ENCODE measurements at places on chromosomes 12 and 14. TPM values are rescaled to one million over a fixed set of nuclear protein-coding genes. Genes with fewer than 3 reads are reported as not detected.

The FLRT2 gene
- total RNA-seq: not detected

The GLT8D2 gene
- 0.41 TPM for total RNA-seq

The BDKRB2 gene
- not detected for total RNA-seq

The HRK gene
- not detected for total RNA-seq

Data from activated CD8-positive, alpha-beta memory T cell treated with anti-CD3 and anti-CD28 coated beads, Interleukin-2, amount 10 ng/mL, durations not matched to agents 7 days and 5 days (primary cell).